ENCODE measurements at places on chromosomes 2 and 18. TPM values are rescaled to one million over a fixed set of nuclear protein-coding genes. Genes with fewer than 3 reads are reported as not detected.

Gene EVA1A
- total RNA-seq, result 31.7 TPM

Gene MC4R
- total RNA-seq, result 0.35 TPM

Gene PDE1A
- 5.2 TPM for total RNA-seq

Gene PLGLB1
- total RNA-seq, result 2.7 TPM

Gene CNRIP1
- 20.8 TPM for total RNA-seq

Gene KLHL30
- total RNA-seq, result 0.71 TPM

DNA sequence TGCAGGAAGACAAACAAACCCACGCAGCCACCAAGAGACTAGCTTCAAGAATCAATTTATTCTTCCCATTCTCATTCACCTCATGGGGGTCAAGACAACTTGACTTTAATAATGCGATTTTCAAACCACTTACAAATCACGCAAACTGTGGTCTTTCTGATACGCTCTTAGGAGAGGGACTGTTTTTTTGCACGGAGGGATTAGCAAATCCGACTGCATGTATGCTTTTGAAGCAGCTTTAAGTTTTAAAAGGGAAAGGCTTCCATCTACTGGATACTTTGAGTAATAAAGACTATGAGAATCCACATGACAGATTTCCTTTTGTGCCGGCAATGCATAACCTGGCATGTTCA lies 322.9 kb upstream of the KCNJ3 start:
- H3K4me1 ChIP-seq, result no peaks in the 10 kb centered on the region
- H3K27me3 ChIP-seq, result no peaks in the 10 kb centered on the region
- no peak overlapping the region for H3K27ac ChIP-seq

DNA sequence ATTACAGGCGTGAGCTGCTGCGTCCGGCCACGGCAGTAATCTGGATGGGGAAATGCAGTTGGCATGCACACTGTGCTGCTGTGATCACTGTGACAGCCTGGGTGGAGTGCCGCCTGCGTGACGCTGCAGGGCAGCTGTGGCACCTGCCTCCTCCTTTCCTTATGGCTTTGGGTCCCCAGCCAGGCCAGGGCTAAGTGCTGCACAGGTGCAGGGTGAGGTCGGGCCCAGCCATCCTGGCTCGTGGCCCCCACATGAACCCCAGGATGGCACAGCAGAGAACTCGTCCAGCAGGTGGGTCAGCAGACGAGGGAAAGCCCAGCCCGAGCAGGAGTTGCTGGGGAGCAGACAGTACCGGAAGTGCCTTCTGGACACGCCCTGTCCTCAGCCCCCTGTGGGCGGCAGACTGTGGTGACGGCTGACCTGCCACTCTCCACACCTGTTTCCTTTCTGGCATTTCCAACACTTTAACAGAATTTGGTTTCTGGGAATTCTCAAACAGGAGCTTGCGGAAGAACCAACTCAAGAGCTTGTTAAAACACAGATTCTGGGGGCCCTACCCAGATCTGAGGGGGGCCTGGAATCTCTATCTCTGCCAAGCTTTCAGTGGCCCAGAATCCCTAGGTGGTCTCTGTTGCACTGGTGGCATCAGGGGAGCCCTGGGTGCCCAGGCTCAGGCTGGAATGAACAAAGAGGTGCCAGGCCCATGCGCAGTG lies 16.9 kb downstream of the HS1BP3 start:
- H3K27me3 ChIP-seq, result no peaks in the 10 kb centered on the region
- peak overlapping the region; percentile 84 for H3K27ac ChIP-seq
- H3K4me3 ChIP-seq, result no peak overlapping the region
- peak; percentile 87 for DNase-seq
- H3K4me1 ChIP-seq, result peaks cover 34% of the 10 kb centered on the region

DNA sequence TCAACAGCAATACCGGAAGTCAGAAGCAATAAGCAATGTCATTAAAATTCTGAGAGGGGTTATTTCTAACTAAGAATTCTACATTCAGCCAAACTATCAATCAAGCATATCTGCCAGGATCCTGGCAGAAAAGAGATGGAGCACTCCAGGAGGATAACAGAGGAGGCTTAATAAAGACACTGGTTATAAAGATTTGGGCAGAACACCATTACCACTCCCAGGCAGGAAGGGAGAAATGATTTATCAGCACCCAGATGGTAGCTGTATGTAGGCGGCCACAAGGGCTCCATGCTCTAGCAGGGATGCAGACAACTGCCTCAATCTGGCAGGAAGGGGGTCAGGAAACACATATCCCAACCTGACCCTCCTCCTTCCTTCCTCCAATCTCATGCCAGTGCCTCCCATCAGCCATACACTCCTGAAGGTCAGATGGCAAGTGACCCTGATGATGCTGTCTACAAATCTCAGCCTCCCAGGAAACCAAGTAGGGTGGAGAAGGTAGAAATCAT lies 20.5 kb upstream of the TNFAIP6 start:
- H3K36me3 ChIP-seq, result no peaks in the 10 kb centered on the region
- H3K4me3 ChIP-seq, result no peak overlapping the region
- H3K27ac ChIP-seq, result no peak overlapping the region
- no peak for DNase-seq

DNA sequence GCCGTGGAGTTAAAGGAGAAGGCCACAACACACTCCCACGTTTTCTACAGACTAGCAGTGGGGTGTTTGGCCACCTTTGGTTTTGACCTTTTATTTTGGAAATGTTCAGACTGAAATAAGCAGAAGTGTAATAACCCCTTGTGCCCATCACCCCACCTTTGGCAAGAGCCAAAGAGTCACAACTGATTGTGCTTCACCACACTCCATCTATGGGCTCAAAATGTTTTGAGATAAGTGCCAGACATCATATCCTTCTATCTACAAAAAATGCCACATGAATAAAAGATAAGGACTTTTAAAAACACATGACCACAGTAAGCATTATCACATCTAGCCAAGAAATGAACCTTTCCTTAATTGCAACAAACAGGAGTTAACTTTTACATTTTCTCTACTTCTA lies 9.9 kb upstream of the GPR35 start:
- no peaks in the 10 kb centered on the region for H3K27me3 ChIP-seq
- no peak overlapping the region for H3K27ac ChIP-seq
- H3K4me1 ChIP-seq, result peaks cover 22% of the 10 kb centered on the region
- H3K4me3 ChIP-seq, result no peak overlapping the region
- no peak for DNase-seq

DNA sequence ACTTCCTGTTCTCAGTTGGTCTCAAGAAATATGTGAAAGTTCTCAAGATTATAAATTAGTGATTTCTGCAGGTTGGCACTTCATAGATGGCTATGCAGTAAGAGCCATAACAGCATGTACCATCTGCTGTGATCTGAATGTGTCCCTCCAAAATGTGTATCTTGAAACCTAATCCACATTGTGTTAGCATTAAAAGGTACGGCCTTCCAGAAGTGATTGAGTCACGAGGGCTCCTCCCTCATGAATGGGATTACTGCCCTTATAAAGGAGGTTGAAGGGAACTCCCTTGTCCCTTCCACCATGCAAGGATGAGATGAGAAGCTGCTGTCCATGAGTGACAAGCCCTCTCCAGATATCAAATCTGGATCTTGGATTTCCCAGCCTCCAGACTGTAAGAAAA lies 45.0 kb downstream of the METTL4 start:
- no peak for DNase-seq
- no peaks in the 10 kb centered on the region for H3K27me3 ChIP-seq
- H3K4me1 ChIP-seq, result no peaks in the 10 kb centered on the region
- no peak overlapping the region for H3K27ac ChIP-seq
- no peak overlapping the region for H3K4me3 ChIP-seq

- peaks cover 18% of the 10 kb centered on the region for H3K36me3 ChIP-seq
- H3K27ac ChIP-seq, result no peak overlapping the region
- DNase-seq, result no peak
- peaks cover 10% of the 10 kb centered on the region for H3K4me1 ChIP-seq
Observed at GRCh38 chr2:38692636-38693318, 26.9 kb downstream of the GALM start.

- no peaks in the 10 kb centered on the region for H3K27me3 ChIP-seq
- no peak overlapping the region for H3K4me3 ChIP-seq
- DNase-seq, result no peak
- no peak overlapping the region for H3K27ac ChIP-seq
- no peaks in the 10 kb centered on the region for H3K36me3 ChIP-seq
- H3K4me1 ChIP-seq, result peaks cover 20% of the 10 kb centered on the region
Observed at GRCh38 chr2:37623406-37623805, 48.0 kb downstream of the CDC42EP3 start.

- no peak overlapping the region for H3K4me3 ChIP-seq
- no peaks in the 10 kb centered on the region for H3K27me3 ChIP-seq
- no peak for DNase-seq
- no peaks in the 10 kb centered on the region for H3K36me3 ChIP-seq
Observed at GRCh38 chr18:41320100-41320499, 634.9 kb upstream of the PIK3C3 start.

GRCh38 chr2:45000921-45001868 lies 8.1 kb downstream of the SIX2 start:
- DNase-seq, result no peak
- peak overlapping the region; percentile 33 for H3K4me3 ChIP-seq
- peaks cover 92% of the 10 kb centered on the region for H3K27me3 ChIP-seq
- no peaks in the 10 kb centered on the region for H3K36me3 ChIP-seq

- H3K27me3 ChIP-seq, result no peaks in the 10 kb centered on the region
- H3K4me3 ChIP-seq, result no peak overlapping the region
- no peak overlapping the region for H3K27ac ChIP-seq
- DNase-seq, result no peak
Observed at GRCh38 chr2:31446848-31447247, 32.3 kb upstream of the XDH start.

DNA sequence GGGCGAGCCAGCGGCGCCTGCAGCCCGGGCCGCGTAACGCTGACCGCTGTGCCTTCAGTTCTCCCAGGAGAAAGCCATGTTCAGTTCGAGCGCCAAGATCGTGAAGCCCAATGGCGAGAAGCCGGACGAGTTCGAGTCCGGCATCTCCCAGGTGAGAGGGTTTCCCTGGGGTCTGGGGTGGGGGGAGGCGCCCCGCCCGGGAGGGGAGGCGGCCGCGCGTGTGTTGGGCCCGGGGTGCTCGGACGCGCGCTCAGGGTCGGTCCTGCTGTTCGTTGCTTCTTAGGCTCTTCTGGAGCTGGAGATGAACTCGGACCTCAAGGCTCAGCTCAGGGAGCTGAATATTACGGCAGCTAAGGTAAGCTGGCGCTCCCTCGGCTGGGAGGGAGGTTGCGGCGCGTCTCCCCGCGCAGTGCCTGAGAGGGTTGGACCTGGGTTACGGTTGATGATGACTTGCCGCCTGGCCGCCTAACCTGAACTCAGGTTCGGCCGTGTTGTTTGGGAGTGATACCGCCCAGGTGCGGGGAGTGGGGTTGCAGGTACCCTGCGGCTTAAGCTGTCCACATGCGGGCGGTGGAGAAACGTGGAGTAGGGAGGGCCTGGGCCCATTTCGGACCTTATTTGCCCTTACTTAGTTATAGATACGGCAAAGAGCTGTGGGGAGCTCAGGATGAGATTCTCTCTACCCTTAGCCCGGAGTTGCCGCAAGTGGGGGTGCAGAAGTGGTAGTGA lies 638 bp downstream of the RPS7 start:
- H3K4me1 ChIP-seq, result peaks cover 45% of the 10 kb centered on the region
- H3K27ac ChIP-seq, result peak overlapping the region; percentile 90
- peak overlapping the region; percentile 92 for H3K4me3 ChIP-seq
- DNase-seq, result peak; percentile 57
- H3K36me3 ChIP-seq, result peaks cover 45% of the 10 kb centered on the region

DNA sequence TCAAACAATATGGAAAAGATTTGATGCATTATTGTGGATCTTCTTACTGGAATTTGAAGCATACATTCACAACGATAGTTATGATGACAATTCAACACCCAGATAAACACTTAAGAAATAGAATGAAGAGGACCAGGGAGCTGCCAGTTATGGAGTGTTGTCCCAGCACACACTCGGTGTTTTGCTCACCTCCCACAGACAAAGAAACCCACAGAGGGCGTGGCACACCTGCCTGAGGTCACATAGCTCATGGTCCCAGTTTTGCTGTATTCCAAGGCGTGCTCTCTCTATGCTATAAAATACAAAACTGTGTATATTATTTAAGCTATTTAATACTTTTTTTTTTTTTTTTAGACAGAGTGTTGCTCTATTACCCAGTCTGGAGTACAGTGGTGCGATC lies 31.1 kb downstream of the EFR3B start:
- no peaks in the 10 kb centered on the region for H3K4me1 ChIP-seq
- H3K4me3 ChIP-seq, result no peak overlapping the region
- H3K27me3 ChIP-seq, result no peaks in the 10 kb centered on the region
- no peak for DNase-seq
- H3K36me3 ChIP-seq, result no peaks in the 10 kb centered on the region
- peak overlapping the region; percentile 5 for H3K27ac ChIP-seq

GRCh38 chr18:44805643-44806042 lies 125.0 kb downstream of the SETBP1 start:
- H3K4me3 ChIP-seq, result no peak overlapping the region
- DNase-seq, result no peak
- no peaks in the 10 kb centered on the region for H3K36me3 ChIP-seq

DNA sequence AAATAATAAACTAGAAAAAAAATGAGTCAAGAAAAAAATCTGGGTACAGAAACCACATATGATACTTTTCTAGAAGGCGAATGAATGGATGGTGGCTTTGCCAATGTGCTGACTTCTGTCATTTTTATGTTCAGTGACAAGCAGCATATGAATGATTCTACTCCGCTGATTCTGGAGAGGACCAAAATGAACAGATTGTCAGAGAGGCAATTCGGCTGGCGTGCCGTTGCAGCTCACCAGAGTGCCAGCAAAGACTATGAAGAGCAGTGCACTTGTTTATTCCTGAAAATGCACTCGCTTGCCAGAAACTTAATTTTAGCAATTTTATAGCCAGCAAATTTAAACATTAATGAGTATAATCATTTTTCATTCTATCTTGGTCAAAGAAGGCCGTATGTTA lies 105.9 kb upstream of the NYAP2 start:
- H3K27me3 ChIP-seq, result no peaks in the 10 kb centered on the region
- H3K4me1 ChIP-seq, result no peaks in the 10 kb centered on the region
- DNase-seq, result no peak
- no peak overlapping the region for H3K27ac ChIP-seq
- no peaks in the 10 kb centered on the region for H3K36me3 ChIP-seq
- no peak overlapping the region for H3K4me3 ChIP-seq

DNA sequence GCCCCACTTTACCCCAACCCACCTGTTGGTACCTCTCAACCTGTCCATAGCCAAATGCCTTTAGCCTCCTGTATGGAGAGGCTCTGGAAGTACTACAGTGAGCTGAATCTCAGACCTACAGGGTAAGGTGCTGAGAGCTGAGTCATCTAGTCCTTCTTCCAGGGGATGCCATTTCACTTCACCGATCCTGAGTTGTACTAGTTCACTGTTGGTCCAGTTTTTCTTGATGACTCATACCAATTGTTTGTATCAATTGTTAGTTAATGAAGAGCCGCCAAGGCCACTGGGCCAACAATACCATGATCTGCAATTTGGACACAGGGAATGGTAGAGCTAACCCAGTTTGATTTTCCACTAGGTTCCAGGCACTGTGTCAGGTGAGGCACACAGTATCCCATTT lies 257.0 kb downstream of the CLIP4 start:
- no peaks in the 10 kb centered on the region for H3K4me1 ChIP-seq
- no peak overlapping the region for H3K27ac ChIP-seq
- H3K36me3 ChIP-seq, result no peaks in the 10 kb centered on the region
- no peak for DNase-seq

Data from lower lobe of right lung (tissue), 2 donors.